ENCODE measurements at places on chromosomes 4 and X.

- DNase-seq: no peak
Measured at GRCh38 chrX:8138252-8138651, 32.8 kb downstream of the VCX2 start.

GRCh38 chrX:22278375-22278774 lies 5.7 kb downstream of the CBLL2 start:
- DNase-seq: no peak

GRCh38 chr4:22754116-22754515 lies 61.4 kb downstream of the GBA3 start:
- DNase-seq: no peak

- DNase-seq: no peak
Measured at GRCh38 chr4:16079046-16079445, 4.8 kb downstream of the PROM1 start.

DNA sequence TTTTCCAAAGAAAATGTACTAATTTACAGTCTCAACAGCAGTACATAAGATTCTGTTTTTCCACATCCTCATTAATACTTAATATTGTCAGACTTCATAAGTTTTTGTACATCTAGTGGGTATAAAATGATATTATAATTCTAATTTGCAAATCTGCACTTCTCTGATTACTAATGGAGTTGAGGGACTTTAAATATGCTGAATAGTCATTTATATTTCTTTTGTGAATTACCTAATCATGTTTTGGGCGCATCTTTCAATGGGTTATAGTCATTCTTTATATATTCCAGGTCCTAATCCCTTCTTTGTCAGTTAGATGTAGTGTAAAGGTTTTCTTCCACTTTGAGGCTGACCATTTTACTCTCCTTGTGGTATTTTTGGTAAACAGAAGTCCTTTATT lies 96.1 kb downstream of the KDR start:
- no peak for DNase-seq

GRCh38 chr4:159258889-159259560 lies 156.1 kb downstream of the RAPGEF2 start:
- no peak for DNase-seq

GRCh38 chr4:31807036-31807435 lies 1086.9 kb downstream of the PCDH7 start:
- DNase-seq: peak; percentile 17

DNA sequence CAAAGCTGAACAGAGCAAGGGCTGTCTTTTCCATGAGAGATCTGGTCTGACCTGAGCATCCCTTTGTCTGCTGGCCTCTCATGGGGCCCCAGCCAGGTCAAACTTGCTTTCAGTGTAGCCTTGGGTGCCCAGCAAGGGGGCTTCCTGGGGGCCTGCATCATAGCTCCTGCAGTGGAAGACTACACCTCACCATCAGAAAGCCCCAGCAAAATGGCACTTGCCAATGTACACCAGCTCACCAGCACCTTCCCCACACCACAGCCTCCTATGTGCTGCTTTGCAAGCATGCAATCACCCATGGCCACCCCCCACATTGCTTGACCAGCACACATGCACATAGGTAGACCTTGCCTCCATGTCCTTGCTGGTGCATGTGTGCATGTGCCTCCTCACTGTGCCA lies 1478.1 kb downstream of the FSTL5 start:
- DNase-seq: no peak

- no peak for DNase-seq
Measured at GRCh38 chr4:52939739-52940138, 77.6 kb downstream of the RASL11B start.

- no peak for DNase-seq
Measured at GRCh38 chr4:40729555-40729954, 20.2 kb upstream of the NSUN7 start.

DNA sequence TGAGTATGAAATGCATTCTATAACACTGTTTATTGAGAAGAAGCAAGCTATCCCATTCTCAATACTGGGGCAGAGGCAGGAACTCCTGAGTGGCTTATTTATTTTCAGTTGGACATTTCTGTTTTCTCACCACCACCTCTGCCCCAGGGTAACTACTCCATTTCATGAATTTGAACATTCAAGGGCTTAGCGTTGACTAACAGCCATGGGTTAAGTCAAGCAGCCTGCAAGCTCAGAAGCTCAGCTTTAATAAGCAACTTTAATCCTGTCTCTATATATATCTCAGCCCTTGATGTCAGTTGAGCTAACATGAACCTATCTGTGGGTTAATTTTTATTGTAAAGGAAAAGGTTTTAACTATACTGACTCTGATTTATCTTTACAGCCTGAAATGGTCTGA lies 93.8 kb downstream of the MBNL3 start:
- DNase-seq: no peak

DNA sequence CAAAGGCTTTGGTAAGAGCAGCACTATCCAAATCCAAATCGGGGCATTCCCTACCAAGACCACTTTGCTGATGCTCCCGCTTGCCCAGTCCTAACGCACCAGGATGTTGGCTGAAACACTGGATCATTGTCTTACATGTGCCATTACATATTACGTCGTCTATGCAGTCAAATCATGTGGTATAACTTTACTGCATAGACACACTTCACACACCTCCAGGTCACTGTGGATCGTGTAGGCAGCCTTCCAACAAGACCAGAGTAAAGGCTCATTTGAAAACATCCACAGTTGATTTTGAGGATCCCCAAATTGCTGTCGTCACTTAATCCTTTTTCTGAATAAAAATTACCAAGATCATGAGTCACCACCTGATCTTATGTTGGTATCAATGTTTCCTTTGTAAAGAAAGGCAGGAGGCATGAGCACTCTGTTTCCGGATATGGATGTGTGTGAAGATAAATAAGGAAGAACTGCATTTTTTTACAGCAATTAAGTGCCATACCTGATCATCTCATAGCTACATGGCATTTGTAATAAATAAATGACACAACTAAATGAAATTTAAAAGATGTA lies 18.5 kb downstream of the TENM3 start:
- DNase-seq: no peak

DNA sequence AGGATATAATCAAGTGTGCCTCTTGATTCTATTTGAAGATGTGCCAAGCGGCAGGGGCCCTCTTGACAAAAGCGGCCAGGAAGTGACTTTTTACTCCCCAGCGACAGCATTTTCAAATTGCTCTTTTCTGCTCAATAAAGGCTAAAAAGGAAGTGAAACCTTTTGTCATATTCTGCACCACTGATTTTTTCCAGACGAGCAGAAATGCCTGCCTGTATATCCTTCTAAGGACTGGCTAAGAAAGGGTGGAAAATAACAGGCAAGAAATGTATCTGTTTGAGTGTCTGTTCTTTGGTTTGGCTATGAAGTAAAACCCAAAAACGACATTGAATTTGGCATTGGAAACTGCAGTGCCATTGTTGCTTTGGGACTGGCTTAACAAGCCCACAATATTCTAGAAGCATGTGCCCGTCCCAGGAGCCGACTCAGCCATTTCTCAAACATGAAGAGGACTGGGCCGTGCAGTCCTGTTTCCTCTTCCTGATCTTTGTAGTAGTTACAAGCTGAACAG lies 25.4 kb downstream of the TMSB4X start:
- DNase-seq: no peak

DNA sequence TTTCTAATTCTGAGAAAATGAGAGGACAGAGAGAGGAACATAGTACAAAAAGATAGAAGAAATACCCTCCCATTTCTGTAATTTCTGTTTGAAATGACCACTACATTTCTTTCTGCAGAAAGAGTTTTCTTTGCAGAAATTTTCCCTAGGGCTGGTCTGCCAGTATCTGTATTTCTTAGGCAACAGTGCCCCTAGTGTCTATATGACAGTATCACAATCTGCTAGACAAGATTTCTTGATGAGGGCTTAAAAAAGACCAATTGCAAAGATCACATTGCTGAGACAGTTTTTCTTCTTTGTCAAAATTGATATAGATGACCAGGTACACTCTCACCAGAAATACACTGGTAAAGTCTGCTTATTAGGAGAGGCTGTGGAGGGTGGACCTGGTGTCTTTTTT lies 81.0 kb upstream of the ZDHHC15 start:
- no peak for DNase-seq

- no peak for DNase-seq
Measured at GRCh38 chr4:172826861-172827260, 341.8 kb upstream of the GALNT7 start.

GRCh38 chr4:86678796-86679195 lies 84.7 kb downstream of the PTPN13 start:
- no peak for DNase-seq

- peak; percentile 25 for DNase-seq
Measured at GRCh38 chrX:38275615-38276014, 51.7 kb downstream of the RPGR start.

DNA sequence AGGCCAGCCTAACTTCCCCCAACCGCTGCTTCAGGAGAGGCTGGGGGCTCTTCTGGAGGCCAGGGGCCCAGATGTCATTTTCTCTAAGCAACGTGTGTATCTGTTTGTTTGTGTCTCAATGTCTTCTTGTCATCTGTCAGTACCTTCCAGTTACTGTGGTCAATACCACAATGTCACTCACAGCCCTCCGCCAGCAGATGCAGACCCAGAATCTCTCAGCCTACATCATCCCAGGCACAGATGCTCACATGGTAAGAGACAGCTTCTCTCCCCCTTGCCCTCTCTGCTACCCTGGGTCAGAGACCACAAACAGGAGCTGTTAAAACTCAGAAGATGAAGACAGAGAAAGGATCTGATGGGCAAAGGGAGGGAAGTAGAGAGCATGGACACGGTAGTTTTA lies 5.0 kb downstream of the XPNPEP2 start:
- no peak for DNase-seq

GRCh38 chr4:156255230-156256007 lies 301.8 kb upstream of the CTSO start:
- DNase-seq: no peak

DNA sequence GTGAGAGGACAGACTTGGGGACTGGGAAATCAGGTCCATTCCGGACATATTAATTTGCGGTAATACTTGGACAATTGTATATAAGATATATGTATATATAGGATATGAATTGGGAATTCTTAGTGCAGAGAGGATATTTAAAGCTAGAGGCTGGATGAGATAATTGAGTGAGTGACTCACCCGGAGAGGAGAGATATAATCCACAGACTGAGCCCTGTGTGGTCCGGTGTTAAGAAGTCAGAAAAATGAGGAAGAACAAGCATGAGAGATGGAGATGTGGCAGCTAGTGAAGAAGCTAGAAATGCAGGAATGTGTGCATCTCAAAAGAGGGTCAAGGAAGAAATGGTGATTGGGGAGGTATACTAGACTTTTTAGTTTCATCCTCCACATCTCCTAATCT lies 336.2 kb downstream of the SLC7A11 start:
- no peak for DNase-seq

- DNase-seq: peak; percentile 79
Measured at GRCh38 chrX:154596290-154596929, 11.5 kb downstream of the CTAG1A start.

DNA sequence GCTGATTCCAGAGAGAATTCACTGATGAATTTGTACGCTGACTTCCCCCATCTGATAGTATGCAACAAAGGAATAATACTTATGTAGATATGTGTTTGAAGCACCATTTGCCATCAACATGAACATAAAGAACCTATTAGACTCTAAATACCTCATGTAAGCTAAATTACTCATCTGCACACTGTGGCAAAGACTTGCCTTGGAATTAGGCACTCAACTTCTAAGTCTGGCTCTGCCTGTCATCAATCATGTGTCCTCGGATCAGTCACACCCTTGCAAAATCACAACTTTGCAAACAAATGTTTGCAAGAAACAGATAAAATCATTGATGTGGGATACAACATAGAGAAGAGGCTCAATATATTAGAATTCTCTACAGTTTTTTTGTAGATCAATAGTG lies 169.9 kb upstream of the LDB2 start:
- DNase-seq: no peak

- DNase-seq: no peak
Measured at GRCh38 chr4:25252230-25253070, 18.6 kb downstream of the PI4K2B start.

GRCh38 chrX:115388879-115389278 lies 99.4 kb downstream of the LUZP4 start:
- DNase-seq: no peak

DNA sequence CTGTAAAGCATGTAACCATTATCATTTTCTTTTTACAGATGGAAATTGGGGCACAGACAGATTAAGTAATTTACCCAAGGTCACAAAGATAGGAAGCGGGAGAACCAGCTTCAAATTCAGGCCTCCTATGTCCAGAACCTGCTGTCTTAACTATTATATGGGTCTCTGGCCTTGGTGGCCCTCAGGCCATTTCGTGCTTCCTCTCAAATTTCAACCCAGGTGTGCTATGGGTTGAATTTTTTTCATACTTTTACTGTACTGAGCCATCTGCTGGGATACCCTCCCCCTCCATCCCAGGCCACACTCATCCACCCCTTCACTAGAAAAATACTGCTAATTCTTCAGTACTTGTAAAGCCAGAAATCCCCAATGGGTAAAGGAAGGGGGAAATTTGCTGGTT lies 42.3 kb downstream of the KLF3 start:
- no peak for DNase-seq

- DNase-seq: no peak
Measured at GRCh38 chr4:8894424-8894816, 22.8 kb upstream of the HMX1 start.

DNA sequence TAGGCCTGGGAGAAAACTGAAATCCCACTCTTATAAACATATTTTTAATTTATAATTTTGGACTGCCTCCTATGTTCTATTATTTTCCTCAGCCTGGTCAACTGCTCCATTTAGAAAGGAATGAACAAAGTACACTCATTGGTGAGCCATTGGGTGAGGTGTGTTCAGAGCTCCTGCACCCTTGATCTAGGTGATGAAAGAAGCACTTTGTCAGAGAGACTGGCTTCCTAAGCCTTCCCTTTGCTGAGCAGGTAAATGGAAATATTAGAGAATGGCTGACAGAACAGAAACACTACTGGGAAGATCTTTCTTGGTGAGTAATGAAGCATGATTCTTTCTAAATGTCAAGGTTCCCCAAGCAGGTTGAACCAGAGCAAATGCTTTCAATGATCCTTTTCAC lies 19.0 kb upstream of the ARHGAP24 start:
- DNase-seq: no peak

DNA sequence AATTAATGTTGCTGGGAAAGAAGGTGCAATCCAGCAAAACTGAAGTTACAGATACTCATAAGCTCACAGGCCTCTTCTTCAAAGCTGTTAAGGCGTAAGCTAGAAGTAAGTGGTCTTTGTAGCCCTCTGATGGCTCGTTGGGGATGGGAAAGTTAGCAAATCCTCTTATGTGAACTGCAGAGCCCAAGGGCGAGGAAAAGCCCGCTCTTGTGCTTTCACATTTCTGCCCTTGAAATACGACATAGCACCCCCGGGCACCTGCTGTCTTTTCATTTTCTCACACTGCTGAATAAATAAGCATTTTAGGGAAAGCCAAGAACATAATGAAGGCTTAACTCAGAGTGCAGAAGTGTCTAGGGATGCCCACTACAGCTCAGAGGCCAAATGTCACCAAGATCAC lies 73.1 kb upstream of the SORBS2 start:
- no peak for DNase-seq

GRCh38 chr4:98202907-98203306 lies 58.3 kb upstream of the RAP1GDS1 start:
- DNase-seq: no peak

- no peak for DNase-seq
Measured at GRCh38 chrX:13808865-13809264, 8.0 kb downstream of the GPM6B start.

- DNase-seq: peak; percentile 31
Measured at GRCh38 chr4:124937993-124938392, 225.5 kb upstream of the ANKRD50 start.

Measured in H4 (cell line).